ENCODE measurements at places on chromosomes 13 and 19.

DNA sequence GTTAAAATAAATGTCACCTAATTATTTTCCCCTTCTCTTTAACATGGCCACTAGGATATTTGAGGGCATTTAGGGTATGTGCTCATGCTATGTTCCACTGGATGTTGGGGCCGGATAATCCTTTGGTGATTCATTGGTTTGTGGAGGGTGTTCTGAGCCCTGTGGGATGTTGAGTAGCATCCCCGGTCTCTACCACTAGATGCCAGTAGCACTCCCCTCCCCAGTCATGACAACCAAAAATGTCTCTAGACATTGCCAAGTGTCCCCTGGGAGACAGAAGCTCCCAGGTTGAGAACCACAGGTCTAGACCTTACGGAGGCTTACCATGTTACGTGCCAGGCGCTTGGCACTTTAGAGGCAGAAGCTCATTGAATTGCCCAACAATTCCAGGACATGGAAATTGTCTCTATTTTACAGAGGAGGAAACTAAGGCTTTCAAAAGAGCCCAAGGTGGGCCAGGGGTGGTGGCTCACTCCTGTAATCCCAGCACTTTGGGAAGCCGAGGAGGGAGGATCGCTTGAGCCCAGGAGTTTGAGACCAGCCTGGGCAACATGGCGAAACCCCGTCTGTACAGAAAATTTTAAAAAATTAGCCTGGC, 14.1 kb downstream of the SHANK1 start:
- DNase-seq = peak; percentile 25

DNA sequence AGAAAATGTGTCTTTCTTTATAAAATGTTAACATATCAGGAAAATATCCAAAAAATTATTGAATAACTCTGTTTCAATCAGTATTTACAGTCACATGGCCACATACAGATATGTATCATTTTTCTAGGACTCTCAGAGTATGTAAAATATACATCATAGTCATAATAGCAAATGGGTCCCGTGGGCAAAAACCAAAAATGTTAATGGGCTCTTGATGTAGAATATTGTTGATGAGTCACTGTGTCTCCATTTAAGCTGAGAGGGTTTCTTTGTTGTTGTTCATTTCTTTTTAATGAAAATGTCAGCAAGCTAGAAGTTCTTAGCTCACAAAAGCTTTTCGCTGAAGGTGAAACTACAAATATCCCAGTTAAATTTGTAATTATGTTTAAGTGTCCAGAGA, 1713.1 kb upstream of the PCDH20 start:
- no peak for DNase-seq

- no peak for DNase-seq
Measured at GRCh38 chr19:1648459-1648849, 4.0 kb downstream of the TCF3 start.

DNA sequence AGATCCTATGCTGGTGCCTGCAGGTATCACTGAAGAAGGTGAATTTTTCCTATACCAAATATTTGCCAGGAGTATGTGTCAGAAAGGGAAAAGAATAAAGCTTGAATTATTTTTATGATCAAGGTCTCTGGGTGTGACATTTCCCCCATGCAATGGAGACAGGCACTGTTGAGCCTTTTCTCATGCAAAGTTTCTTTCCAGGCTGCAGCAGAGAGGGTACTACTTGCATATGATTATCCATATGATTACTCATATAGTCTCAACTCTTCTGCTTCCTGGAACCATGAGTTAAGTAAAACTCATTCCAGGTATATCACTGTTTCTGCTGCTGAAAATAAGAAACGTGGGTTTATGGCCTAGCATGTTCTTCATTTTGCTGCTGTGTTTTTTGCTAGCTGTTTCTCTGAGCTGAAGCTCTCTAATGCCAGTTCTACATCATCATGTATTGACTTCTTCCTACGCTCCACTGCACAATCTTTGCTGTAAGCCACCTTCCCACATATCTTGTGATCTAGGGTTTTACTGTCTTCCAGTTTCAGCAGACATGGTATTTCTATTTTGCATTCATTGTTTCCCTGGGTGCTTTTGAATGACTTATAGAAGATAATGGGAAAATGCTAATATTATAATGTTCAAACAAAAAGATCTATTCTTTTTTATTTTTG, 278.7 kb upstream of the GPC6 start:
- no peak for DNase-seq

DNA sequence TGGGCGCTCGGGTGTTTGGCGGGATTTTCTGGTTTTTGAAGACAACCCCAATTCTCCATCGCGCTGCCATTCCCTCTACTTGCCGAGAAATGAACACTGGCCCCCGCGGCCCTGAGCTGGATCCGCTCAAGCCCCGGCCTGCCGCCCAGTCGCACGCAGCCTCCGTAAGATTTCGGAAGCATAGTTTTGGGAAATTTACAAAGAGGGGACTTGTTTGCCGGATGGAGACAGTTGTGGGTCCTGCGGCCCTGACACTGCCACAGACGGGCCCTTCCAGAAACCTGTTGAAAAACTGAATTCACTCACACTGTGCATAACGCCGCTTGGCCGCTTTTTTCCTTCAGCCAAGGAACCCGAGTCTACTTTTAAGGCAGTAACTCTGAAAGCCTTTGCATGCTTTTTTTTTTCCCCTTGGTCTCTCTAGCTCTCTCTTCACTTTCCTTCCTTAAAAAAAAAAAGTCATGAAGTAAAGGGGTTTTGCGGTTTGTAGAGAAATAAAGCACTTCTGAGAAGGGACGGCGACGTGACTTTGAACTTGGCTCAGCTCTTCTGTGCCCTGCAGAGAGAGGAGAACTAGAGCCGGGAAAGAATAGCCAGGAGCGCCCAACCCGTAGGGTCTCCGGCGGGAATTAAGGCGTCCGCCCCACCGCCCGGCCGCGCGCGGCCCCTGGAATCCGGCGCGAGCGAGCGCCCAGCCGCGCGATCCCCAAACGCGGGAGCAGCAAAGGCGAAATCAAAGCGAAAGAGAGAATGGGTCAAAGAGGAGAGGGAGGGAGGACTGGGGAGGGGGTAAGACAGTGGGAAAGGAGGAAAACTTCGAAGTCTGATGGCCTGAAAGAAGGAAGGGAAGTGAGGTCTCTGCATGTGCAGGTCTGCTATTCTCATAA, 3.4 kb upstream of the ZIC2 start:
- DNase-seq = no peak

- no peak for DNase-seq
Measured at GRCh38 chr19:16293118-16294091, 31.2 kb upstream of the KLF2 start.

GRCh38 chr19:18590273-18591272, 2.0 kb downstream of the REX1BD start:
- no peak for DNase-seq

DNA sequence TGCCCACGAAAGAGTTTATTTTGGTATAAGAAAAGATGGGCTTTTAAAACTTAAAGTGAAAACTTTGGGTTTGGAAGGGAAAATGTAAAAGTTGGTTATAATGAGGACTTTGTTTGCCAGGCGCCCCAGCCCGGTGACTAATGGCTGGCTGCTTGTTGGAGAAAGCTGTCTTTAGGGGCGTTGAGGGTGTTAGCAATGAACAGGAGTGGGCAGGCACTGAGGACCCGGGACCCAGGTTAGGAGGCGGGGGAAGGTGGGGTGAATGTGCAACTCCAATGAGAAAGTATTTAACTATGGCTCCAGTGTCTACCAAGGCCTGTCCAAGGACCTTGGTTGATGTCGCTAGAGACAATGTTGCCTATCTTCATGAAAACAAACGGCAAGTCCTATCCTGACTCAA, 118.6 kb downstream of the ZNF536 start:
- DNase-seq = no peak

GRCh38 chr19:7482584-7483439, 6.0 kb downstream of the PEX11G start:
- no peak for DNase-seq

DNA sequence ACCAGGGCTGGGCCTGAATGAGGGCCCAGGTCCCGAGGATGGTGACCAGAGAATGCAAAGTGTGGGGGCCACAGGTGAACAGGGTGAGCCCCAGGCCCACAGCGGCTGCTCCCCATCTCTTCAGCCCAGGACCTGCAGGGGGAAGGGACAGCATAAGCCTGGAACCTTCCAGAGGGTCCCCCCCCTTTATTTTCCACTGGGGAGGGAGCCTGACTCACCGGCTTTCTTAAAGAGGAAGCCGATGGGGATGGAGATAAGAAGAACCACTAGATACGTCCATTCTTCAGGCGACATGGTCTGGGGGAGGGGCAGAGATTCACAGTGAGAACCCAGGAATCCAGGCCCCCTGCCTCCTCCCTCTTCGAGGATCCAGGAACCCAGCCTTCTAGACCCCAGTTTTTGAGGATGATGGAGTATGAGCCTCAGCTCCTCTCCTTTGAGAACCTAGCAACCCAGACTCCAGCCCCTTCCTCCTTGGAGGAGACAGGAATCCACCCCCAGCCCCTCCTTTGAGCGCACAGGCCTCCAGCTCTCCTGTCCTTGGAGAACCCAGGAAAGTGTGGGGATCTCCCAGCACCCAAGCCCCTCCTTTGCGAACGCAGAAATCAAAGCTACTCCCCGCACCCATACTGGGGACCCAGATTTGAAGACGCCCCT, 1.0 kb downstream of the MBOAT7 start:
- peak; percentile 56 for DNase-seq
